Hematopoietic multipotent progenitor cell treated with erythropoietin and hydrocortisone succinate and interleukin-3 and kit ligand, for 6 days (in vitro differentiated cells): ENCODE measurements at places on chromosomes 4 and X.
A peak's percentile ranks its signal among the peaks of the same experiment; 100 is the strongest.

GRCh38 chr4:41134581-41134980 lies 79.8 kb downstream of the APBB2 start:
- DNase-seq, result no peak

DNA sequence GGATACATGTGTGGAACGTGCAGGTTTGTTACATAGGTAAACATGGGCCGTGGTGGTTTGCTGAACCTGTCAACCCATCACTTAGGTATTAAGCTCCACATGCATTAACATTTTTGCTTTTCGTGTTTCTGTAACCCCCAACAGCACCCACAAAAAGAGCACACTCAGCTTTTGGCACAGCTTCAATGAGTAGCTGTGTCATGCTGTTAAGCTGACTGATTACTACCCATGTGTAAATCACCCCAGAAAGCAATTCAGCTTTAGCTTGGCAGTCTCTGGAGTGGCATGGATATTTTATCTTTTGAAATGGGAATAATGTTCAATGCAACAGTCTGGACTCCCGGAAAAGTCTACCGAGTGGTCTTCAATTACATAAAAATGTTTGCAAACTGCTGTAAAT lies 734.3 kb downstream of the STIM2 start:
- no peak for DNase-seq

DNA sequence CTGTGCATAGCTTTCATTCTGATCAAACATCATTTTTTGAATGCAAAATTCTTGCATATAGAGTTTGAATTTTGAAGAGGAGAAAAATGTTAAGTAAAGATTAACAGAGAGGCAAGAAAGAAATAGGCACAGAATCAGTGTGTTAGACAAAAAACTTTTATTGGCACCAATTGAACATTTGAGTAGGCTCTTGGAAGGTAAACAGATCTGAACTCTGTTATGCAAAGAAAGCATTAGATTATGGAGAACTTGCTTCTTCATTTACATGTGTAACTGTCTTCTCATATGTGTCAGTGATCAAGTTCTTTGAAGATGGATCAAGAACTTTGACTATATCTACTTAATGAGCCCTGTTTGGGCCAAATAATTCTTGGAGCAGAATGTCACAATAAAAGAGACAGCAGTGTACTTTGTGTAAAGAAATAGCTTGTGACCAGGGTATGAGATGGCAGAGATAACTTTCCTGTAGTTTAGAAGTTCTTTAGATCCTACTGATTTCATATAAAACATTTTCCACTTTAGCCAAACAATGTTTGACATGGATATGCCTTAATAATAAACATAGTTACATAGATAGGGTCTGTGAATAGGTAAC lies 61.3 kb downstream of the LIMCH1 start:
- DNase-seq, result no peak

DNA sequence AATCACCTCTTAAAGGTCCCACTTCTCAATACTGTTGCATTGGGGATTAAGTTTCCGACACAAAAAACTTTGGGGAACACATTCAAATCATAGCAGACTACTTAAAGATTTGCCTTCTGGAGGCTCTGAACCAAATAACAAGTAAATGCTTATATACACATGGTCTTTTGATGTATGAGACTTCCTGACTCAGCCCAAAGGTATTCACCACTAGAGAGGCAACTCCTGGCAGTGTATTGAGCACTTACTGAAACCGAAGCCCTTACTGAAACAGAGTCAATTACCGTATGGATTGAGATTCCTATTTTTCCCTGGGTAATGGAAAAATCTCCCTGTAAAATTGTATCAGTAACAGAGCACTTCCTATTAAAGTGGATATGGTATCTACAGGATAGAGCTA lies 45.4 kb downstream of the ZCCHC13 start:
- DNase-seq, result no peak

DNA sequence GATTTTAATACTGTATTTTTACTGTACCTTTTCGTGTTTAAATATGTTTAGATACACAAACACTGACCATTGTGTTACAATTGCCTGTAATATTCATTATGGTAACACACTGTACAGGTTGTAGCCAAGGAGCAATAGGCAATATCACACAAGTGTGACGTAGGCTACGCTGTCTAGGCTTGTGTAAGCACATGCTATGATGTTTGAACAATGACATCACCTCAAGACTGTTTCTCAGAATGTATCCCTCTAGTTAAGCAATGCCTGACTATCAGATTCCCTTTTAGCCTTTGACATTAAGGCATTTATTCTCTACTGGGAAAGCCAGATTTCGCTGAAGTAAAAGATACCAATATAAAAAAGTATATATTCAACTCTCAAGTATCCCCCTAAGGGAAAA lies 66.2 kb downstream of the VCX3A start:
- DNase-seq, result no peak

GRCh38 chrX:73262991-73263390 lies 48.3 kb upstream of the NAP1L2 start:
- DNase-seq, result peak; percentile 29

- no peak for DNase-seq
Measured at GRCh38 chrX:79361192-79361870, 5.8 kb downstream of the ITM2A start.

DNA sequence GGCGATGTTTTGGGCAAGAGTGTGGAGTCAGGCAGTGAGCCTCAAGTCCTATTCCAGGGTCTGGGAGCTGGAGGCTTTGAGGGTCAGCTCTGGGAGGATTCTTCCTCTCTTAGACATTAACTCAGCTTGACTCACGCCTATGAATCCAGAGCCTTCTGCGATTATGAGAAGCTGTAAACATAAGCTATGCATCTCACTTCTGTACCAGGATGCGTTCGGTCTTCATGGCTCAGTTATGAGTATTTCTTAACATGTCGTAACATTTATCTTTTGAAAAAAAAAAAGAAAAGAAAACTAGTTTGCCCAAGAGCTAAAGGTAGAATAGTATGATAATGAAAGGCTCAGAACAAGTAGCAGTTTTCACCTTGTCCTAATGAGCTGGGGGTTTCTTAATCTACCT lies 4.6 kb downstream of the SHROOM2 start:
- no peak for DNase-seq

- no peak for DNase-seq
Measured at GRCh38 chrX:112694062-112694461, 14.3 kb upstream of the LHFPL1 start.

GRCh38 chrX:31199056-31199839 lies 127.4 kb upstream of the FTHL17 start:
- DNase-seq, result no peak

DNA sequence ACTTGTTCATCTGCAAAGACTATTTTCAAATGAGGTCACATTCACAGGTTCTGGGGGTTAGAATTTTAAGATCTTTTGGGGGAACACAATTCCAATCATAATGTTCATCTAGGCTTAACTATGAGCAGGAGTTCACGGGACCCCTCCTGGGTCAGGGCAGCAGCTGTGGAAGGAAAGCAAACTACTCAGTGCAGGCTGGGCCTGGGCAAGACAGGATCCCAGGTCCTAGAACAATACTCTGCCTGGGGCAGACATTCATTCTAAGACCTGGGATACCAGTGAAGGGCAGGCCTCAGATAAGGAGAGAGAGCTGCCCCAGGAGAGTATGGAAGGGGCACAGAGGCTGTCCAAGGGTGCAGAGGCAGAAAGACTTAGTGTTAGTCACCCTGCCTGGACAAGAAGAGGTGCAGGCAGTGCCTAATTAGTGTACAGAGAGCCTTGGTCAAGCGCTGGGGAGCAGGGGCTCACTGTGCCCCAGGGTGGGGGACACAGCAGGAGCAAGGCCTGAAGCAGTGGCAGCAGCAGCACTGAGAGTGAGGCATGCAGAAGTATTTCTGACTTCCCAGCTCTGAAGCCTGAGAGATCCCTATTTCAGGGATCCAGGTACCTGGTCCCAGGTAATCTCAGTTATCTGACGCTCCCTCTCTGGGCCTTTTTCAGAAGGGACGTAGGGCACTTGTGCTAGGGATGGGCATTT lies 123.0 kb upstream of the MAMLD1 start:
- no peak for DNase-seq

DNA sequence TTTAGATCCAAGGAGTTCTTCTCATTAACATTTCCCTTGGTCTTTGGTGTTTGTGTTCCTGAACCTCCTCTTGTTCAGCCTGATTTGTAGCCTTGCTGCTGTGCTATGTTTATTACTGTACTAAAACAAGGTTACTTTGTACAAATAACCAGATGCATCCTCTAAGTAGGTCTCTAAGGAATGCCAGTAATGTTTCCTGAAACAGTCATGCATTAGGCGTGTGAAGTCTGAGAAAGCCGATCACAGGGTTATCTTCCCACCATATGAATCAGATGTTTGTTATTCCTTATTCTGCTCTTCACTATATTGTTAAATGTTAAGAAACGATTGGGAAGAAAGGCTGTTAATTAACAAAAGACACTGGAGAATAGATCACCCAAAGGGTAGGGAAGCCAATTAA lies 66.9 kb downstream of the GALNTL6 start:
- no peak for DNase-seq

GRCh38 chrX:19824603-19825002 lies 62.8 kb downstream of the SH3KBP1 start:
- no peak for DNase-seq

GRCh38 chrX:110142096-110142495 lies 139.2 kb downstream of the TMEM164 start:
- no peak for DNase-seq

DNA sequence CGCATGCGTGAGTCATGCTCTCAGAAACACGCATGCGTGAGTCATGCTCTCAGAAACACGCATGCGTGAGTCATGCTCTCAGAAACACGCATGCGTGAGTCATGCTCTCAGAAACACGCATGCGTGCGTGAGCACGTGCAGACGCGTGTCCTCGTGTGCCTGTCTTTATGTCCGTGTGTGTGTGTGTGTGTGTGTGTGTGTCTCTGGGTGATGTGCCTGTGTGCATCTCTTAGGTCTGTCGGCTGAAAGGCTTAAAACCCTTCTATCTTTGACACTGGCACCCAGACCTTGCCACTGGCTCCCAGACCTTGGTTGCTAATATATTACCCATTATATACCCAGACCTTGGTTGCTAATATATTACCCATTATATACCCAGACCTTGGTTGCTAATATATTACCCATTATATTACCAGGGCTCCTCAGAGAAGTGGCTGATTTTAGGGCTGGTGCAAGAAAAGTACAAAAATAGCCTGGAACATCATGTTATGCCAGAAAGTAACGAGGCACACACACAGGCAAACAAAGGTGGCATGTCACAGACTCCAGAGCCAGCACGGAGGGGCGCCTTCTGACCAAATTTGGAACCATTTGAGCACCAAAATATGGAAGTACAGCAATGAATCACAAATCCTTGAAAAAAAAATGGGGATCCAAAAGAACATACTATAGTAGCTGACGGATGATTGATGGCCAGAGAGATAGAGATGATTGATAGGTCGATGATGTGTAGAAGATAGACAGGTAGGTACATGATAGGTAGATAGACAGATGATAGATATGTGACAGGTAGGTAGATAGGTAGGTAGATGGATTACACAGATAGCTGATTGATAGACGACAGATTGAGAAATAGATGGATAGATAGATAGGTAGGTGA lies 19.2 kb upstream of the ADRA2C start:
- no peak for DNase-seq

DNA sequence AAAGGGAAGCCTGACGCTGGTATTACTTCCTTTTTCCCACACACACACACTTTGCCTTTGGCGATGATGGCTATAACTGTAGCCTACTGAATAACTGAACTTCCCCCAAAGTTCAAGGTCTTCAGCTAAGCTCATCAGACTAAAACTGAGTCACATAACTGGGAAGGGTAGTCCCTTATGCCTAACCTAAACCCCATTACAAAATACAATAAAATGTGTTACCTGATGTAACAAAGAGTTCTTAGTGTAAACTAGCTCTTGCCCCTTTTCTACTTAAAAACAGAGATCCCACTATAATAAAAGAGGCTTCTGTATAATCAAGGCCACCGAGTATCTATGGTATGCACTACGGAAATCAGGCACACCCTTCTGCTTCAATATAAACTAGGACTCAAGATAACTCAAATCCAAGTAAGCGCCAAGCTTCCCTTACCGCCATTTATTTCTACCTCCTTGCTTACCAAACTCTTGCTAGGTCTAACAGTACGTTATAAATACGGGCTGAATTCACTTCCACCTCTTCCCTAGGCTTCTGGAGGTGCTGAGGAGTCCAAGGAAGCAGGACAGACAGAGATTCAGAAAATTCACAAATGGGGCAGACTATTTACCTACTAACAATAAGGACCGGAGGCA lies 2.4 kb downstream of the OTUD4 start:
- peak; percentile 71 for DNase-seq

- DNase-seq, result no peak
Measured at GRCh38 chr4:131002132-131002531, 1906.2 kb downstream of the C4orf33 start.

DNA sequence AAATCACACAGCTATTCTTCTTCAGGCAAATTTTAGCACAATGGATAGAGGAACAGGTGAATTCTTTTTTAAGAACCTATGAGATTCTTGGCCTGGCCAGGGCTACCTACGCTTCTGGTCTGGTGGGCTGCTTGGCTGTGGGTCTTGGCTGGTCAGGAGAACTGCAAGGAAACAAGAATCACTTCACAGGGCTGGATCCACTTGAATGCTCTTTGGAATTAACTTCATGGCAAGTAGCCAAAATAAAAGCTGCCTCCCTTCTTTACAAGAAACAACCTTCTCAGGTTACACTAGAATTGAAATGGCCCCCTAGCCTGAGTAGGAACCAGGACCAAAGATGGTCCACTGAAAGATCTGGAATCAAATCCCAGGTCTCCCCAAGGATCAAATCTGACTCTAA lies 519.1 kb downstream of the IQCM start:
- no peak for DNase-seq

DNA sequence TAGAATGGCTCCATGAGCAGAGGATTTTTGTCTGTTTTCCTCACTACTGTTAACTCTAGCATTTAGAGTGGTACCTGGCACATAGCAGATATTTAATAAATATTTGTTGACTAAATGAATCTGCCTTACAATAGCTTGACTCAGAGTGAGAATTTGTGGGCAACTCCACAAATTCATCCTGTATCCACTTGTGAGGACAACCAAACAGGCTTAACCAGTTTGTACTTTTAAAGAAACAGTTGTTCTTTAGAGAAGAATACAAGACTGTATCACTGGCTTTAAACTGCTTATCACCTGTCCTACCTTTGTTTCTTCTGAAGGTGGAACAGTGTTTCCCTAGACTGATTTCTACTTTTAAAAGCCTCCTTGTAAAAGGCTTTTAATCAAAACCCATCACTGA lies 141.3 kb upstream of the SH3RF1 start:
- no peak for DNase-seq

- no peak for DNase-seq
Measured at GRCh38 chrX:67520671-67521070, 23.1 kb upstream of the AR start.

GRCh38 chr4:117093571-117093970 lies 8.2 kb upstream of the TRAM1L1 start:
- DNase-seq, result no peak

GRCh38 chr4:166518315-166518714 lies 645.3 kb downstream of the TLL1 start:
- no peak for DNase-seq

GRCh38 chrX:153608806-153609205 lies 9.9 kb upstream of the CCNQ start:
- no peak for DNase-seq

GRCh38 chr4:17094876-17095210 lies 196.4 kb upstream of the LDB2 start:
- DNase-seq, result no peak
